ENCODE measurements at places on chromosomes 5 and 9.

DNA sequence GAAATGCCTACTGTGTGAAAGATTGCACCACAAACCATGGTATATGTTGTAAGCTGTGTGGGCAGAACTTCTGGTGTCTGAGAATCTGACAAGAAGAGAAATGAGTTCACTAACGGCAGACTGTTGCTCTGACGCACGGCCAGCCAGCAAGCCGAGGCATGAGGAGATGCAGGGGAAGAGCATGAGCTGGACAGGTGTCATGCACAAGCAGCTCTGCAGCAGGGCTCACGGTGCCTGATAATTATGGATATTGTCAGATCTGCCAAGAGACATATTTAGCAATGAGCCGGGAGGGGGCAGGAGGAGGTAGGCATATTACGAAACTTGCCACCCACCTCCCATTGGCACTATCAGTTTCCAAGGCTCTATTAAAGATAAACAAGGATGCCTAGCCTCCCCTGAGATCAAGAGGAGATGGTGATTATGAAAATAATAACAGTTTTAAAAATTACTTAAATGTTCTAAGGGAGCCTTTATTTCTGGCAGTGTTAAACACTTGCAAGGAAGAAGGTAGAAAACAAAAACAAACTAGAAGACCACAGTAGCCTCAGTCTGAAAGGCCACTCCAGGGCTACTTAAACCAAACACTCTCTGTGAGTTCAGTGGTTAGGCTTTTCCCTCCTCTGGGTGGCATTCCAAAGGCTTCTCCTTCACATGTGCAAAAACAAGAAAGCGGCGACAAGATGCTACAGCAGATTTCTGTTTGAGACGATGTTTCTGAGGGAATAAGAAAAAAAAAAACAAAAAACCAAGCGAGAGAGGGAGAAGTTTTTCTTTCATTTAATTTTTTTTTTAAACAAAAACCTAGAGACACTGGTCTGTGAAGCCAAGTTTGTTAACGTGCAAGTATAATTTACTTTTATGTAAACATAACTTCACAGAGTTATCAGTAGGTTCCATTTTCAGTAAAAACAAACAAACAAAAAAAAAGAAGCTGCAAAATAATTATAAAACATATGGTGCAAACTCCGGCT, 339.5 kb downstream of the BNC2 start:
- no peak for DNase-seq

- no peak for DNase-seq
Measured at GRCh38 chr9:35311891-35312639, 150.3 kb downstream of the UNC13B start.

GRCh38 chr5:138132543-138132942, 6.7 kb downstream of the NME5 start:
- no peak for DNase-seq

- DNase-seq = no peak
Measured at GRCh38 chr5:81629986-81630385, 120.9 kb downstream of the SSBP2 start.

DNA sequence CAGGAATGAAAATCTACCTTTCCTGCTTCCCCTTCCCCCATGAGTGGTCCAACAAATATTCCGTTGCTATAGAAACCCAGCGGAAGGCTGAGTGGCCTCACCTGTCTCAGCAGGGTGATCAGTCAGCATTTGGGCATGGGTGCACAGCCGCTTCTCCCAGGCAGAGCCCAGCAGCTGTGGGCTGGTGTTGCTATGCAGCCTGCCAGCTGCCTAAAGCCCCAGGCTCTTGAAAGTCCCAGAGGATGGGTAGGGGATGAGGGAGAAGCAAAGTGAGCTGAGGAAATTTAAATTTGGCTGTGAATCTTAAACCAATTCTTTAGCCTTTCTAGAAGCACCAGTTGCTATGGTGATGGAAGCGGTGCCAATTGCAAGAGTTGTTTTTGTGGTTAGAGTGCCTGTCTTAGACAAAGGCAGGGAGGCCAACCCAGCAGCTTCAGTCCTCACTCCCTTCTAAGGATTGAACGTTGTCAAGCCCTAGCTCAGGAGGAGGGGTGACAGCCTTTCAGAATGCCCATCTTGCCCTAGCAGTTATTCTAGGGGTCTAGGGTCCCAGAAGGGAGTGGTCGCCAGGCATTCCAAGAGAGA, 151.5 kb upstream of the PITX1 start:
- no peak for DNase-seq

DNA sequence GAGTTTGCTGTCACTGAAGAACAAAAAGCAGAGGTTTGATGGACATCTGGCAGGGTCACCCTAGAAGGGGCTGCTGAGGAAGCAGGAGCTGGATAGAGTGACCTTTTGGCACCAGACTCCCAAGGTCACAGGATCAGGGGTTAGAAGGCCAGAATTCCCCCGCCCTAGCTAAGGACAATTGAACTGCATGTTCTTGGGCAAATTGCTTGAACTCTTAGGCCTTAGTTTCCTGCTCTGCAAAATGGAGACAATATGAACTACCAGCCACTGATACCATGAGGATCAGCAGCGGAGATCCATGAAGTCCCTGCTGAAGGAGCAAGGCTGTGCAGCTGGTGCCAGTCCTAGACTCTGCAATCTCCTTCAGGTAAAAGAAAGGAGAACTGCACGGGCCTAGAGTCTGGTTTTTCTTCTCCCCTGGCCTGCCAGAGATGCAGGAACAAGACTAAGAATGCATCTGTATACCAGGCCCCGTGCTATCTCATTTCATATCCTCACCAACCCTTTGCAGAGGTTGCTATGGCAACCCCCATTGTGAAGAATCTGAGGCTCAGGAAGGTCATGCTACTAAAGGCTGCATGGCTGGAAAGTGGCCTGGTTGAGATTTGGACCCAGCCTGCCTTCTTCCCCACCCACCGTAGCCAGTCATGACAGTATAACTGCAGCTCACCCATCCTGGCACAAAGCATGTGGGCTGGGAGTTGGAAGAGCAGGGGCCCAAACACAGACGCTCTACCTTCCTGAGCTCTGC, 33.7 kb downstream of the CAMK2A start:
- DNase-seq = no peak

- DNase-seq = no peak
Measured at GRCh38 chr5:142353071-142353472, 28.3 kb upstream of the SPRY4 start.

- DNase-seq = no peak
Measured at GRCh38 chr5:141691286-141691866, 9.3 kb upstream of the ARAP3 start.

DNA sequence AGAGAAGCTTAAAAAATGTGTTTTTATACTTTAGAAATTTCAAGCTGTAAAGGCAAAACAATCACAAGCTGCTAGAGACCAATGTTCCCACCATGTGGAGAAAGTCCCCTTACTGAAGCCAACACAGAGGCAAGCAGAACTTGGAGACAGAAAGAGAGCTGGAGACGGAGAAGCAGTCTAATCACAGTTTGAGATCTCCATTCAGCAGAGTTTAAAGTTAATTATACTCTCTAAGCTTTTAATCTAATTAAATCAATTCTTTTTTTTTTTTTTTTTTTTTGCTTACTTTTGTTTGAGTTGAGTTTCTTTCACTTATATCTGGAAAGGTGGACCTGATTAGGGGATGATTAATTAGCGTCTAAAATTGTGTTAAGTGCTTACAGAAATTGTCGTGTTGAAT, 1534.3 kb downstream of the MAT2B start:
- no peak for DNase-seq

DNA sequence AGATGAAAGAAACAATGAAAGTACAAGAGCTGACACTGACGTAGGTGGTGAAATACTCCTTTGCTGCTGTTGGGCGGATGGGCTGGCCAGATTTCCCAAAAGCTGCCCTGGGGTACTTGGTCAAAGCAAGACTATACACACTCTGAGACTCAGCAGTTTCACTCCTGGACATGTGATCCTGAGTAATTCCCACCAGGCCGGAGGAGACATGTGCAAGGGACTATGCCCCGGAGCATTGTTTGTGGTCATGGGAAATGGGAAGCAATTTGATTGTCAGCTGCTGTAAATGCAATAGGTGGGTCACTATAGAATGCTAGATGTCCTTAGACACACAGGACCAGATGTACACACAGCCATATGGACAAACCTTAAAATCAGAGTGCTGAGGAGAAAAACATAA, 116.1 kb downstream of the DCP2 start:
- no peak for DNase-seq

DNA sequence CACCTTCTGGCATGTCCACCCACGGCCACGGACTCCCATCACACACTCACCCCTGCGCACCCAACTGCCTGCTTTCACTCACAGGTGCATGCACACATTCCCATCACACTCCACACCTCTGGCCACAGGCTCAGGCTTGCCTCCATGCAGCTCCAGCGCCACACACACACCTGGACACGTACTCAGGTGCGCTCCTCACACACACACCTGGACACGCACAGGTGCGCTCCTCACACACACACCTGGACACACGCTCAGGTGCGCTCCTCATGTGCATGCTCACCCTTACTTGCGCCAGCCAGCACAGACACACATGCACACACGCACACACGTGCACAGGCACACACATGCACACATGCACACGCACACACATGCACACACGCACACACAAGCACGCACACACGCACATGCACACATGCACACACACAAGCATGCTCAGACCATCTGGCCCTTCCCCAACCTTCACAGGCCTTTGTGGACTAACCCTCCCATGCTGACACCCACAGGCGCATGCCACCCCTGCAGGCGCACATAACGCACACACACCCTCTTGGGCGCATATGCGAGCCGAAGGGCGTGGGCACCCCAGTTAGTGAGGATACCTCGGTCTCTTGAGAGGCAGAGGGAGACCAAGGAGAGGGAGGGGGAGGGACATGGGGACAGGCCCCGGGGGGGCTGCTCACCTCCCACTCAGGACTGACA, 8.3 kb downstream of the GRIN1 start:
- no peak for DNase-seq

GRCh38 chr5:38921174-38921573, 75.4 kb downstream of the OSMR start:
- DNase-seq = no peak

- peak; percentile 39 for DNase-seq
Measured at GRCh38 chr9:109482391-109482916, 15.7 kb downstream of the PTPN3 start.

GRCh38 chr9:137152844-137153405, 14.0 kb downstream of the GRIN1 start:
- no peak for DNase-seq
